Fibroblast of skin of right quadriceps (primary cell): ENCODE measurements at places on chromosomes 6 and 20.

- no peak for DNase-seq
Observed at GRCh38 chr20:53215166-53215565, 243.0 kb downstream of the TSHZ2 start.

- DNase-seq: no peak
Observed at GRCh38 chr20:63697868-63698545, 1.6 kb downstream of the TNFRSF6B start.

- no peak for DNase-seq
Observed at GRCh38 chr6:15335385-15335784, 89.5 kb downstream of the JARID2 start.

- peak; percentile 76 for DNase-seq
Observed at GRCh38 chr6:140434761-140435160, 1060.3 kb upstream of the CITED2 start.

DNA sequence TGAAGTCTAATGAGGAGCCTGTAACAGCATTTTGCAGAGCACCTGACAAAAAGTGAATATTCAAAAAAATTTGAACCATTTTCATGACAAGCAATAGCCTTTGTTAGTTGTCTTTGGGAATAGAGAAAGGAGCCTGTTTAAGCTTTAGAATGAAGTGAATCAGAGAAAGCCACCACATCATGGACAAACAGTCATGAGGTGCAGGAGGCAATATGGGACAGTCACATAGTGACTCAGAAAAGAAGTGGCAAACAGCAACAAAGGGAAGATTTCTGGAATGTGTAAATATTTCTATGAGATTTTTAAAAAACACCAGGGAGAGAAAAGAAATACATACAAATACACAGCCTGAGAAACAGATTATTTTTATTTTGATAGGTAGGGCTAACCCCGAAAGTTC, 6.6 kb downstream of the KLHL31 start:
- DNase-seq: no peak

DNA sequence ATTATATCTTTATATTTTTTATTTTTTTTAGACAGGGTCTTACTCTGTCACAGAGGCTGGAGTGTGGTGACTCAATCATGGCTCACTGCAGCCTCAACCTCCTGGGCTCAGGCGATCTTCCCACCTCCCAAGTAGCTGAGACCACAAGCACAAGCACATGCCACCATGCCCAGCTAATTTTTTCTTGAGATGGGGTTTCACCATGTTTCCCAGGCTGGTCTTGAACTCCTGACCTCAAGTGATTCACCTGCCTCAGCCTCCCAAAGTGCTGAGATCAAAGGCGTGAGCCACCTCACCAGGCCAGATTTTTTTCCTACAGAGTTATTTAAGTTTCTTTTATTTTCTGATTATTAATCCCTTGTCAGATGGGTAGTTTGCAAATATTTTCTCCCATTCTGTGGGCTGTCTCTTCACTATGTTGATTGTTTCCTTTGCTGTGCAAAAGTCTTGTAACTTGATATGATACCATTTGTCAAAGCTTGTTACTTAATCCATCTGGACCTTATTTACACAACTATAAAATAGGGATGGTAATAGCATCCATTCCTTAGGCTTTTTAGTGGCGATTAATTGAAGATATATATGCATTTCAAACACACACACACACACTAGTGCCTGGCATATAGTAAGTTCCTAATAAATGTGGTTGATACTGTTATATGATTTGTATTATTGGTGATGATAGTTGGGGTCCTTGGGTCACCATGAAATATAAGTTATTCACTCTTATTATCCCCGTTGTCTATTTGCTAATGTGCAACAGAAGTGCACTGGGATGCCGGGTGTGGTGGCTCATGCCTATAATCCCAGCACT, 187.1 kb downstream of the BCAS1 start:
- DNase-seq: peak; percentile 87

GRCh38 chr6:145789443-145789842, 25.2 kb downstream of the FBXO30 start:
- no peak for DNase-seq

DNA sequence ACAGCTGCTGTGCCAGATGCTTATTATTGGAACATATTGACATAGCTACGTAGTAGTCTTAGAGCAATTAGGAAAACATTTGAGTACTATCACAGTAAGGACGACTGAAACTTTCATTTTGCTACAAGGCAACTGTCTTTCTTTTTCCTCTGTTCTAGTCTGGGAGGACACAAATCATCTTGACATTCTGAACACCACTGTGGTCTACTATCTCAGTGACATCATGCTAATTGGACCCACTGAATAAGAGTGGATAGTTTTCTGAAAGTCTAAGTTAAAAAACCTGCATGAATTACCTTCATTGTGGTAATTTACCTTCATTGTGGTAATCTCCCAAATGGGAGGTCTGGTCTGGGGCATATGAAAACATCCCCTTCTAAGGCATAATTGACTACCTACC, 163.3 kb upstream of the MOCS1 start:
- DNase-seq: no peak

GRCh38 chr20:64255361-64256281, at the start of gene PCMTD2:
Gene PCMTD2, plus strand, starts transcription at chr20:64255748. Its CDS starts 4,218 bp downstream, at chr20:64259966.
- DNase-seq: peak; percentile 87

DNA sequence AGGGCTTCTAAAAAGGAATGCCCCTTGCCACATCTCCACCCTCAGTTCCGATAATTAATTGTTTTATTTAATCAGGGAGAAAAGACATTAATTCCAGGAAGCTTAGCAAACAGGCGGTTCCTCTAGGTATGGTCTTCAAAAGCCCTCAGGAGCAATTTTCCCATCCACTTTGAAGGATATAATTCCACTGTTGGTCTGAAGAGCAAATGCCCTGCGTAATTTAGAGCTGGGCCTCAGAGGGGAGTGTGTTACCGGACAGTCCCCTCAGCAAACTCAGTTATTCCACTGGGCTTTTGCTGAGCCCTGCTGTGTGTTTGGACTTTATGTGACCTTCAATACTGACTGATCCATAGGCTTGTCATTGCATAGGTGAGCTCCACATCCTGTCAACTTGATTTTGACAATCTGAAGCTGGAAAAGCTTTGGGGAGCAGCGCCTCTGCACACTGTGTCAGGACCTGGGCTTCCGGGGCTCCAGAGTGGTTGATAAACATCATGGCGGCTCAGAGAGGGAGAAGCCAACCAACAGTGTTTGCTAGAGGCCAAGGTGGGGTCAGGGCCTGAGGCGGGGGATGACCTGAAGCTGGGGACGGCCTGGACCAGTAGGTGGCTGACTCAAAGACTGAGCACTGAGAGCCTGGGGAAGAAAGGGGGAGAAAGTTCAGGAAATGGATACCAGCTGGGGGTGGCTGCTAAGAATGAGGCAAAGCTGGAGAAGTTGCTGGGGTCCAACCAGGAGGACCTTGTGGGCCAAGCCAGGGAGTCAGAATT, 43.5 kb downstream of the PPP1R14C start:
- DNase-seq: no peak

GRCh38 chr6:96836631-96837080, 621 bp downstream of the GPR63 start:
- no peak for DNase-seq

- DNase-seq: no peak
Observed at GRCh38 chr20:45487231-45487635, 17.7 kb downstream of the WFDC2 start.

- DNase-seq: no peak
Observed at GRCh38 chr6:113642714-113643406, 214.3 kb upstream of the MARCKS start.

DNA sequence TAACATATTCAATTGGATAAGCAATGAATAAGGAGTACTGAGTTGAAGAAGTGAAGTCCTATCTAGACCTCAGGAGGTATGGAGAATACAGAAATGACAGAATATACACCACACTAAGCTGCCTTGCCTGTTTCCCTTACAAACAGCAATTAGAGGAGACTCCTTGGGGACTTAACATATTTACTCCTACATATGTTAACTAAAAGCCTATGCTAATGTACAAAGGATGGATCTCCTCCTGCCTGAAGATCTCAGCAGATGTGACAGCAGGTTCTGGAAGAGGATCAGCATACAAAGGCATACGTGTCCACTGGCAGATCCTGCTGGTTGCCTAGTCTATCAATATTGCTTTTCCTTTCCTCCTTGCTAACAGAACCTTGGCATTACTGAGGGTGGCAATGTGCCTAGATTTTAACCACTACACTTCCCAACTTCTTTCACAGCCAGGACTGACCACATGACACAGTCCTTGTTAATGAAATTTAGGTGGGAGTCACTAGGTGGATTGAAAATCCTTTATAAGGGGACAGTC, 29.6 kb downstream of the PRKN start:
- DNase-seq: no peak

DNA sequence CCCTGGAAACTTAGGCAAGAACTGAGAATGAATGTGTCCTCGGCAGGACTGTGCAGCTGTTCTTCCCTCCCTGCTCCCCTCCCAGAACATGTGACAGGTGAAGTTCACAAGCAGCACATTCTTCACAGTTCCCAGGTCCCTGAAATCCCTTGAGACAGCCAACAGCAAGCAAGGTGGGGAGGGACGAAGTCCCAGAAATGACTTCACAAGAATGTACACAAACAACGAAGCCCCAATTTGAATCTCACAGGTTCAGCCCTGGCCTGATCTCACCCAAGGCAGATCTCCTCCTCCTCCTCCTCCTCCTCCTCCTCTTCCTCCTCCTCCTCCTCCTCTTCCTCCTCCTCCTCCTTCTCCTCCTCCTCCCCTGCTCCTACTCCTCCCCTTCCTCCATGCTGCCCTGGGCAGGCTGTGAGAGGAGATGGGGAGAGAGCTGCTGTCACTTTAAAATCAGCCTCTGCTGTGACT, 32.4 kb downstream of the WRNIP1 start:
- no peak for DNase-seq

DNA sequence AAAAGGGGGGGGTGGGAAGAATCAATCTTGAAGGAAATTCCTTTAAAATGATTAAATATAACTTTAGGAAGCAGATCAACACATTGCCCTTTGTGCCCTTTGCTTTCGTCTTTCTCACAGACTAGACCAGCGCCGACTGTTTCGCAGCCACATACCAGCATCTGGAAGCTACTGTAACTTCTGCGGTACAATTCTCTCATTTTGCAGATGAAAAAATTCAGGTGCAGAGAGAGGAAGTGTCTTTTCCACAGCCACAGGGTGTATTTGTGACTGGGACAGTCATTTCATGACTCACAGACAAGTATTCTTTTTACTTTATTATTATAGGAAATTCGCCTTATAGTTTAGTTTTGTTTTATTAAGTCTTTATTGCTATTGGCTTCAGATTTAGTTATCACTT, 84.2 kb downstream of the UST start:
- no peak for DNase-seq

DNA sequence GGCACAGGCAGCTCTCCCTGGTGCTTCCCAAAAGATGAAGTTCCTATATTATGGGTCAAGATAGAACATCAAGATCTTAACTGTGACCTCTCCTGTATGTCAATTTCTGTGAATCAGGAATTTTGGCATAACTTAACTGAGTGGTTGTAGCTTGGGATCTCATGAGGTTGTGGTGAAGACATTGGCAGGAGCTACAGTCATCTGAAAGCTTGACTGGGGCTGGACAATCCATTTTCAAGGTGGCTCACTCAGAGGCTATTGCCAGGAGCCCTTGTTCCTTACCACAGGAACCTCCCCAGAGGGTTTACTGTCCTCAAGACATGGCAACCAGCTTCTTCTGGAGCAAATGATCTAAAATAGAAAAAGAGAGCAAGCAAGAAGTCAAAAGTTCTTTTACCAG, 252.2 kb downstream of the ADGB start:
- no peak for DNase-seq

DNA sequence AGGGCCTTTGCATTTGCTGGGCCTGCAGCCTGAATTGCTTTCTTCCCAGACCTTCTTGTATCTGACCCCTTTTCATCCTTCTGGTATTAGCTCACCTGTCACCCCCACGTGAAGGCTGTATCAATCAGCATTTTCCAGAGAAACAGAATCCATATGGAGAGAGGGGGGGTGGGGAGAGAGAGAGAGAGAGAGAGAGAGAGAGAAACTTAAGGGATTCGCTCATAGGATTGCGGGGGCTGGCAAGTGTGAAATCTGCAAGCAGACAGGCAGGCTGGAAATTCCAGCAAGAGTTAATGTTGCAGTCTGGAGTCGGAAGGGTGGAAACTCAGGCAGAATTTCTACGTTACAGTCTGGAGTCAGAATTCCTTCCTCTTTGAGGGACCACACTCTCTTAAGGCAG, 410.7 kb upstream of the SULF2 start:
- DNase-seq: peak; percentile 42

DNA sequence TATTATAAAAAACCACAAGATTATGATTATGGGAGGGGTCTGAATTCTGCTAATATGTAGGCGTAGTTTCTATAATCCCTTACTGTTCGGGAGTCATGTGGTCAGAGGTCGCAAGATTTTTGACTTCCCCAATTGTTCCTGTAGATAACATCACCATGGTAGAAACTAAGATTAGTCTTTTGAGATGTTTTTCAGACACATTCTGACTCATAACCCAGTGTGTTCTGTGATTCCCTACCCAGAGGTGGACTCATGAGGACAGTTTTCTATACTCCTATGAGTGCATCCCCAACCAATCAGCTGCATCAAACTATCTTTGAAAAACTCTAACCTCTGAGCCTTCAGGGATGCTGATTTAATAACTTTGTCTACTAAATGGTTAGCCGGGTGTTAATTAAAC, 175.5 kb downstream of the RFPL4B start:
- no peak for DNase-seq

DNA sequence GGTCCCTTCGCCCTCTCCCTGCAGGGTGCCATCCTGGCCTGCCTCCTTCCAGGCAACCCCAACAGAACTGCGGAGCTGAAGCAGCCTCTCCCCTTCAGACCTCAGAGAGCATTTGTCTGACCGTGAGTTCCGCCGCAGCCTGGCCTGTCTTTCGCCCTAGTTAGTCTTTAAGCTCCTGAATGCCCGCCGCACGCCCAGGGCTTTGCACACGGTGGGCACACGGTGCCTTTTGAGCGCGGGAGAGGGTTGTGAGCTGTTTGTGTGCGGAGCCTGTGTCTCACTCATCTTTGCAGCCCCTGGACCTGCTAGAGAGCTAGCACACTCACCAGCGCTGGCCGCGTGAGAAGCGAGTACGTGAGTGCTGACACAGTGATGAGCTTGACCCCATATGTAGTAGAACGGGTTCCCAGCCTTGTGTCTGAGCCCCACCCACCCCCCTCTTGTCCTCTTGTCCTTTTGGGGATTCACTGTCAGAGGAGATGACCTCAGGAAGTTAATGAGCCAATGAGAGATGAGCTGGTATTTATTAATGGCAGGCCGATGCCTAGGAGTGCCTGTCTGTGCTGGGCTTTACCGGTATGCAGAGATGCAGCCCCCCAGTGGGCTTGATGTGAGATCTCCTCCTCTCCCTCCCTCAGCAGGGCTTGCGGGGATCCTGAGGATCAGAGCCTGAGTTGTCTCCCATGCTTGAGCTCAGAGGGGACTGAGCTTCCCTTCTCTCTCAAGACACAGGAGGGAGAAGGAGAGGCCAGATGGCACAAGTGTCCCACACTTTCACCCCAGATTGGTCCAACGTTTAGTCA, 249.2 kb downstream of the FARS2 start:
- DNase-seq: no peak

DNA sequence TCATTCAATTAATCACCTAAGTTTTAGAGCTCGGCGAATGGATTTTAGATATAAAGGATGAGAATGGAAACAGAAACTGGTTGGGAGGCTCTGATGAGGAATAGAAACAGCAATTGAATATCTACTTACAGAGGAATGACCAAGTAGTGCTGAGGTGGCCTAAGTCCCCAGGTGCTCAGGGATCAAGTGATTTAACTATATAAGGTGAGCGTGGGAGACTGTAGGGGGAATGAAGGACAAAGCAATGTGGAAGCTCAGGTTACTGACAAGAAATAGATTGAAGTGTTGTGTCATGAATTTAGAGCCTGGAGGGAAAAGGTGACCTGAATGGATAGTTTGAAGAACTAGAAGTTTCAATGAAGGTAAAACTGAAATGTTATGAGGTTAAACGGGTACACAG, 495.4 kb upstream of the SOX4 start:
- DNase-seq: no peak

GRCh38 chr6:163777716-163778115, 363.2 kb downstream of the QKI start:
- no peak for DNase-seq
